ENCODE measurements at places on chromosomes 7 and 10. TPM values are rescaled to one million over a fixed set of nuclear protein-coding genes. Genes with fewer than 3 reads are reported as not detected.

The AGAP3 gene
- 25.2 TPM for polyA plus RNA-seq

- peak; percentile 40 for DNase-seq
- H3K4me1 ChIP-seq = no peaks in the 10 kb centered on the region
- no peak overlapping the region for H3K4me3 ChIP-seq
- H3K27me3 ChIP-seq = no peaks in the 10 kb centered on the region
- no peaks in the 10 kb centered on the region for H3K36me3 ChIP-seq
These were observed 309.7 kb downstream of the CSTF2T start for GRCh38 chr10:51389415-51390321.

The GIMAP8 gene
- 1.6 TPM for polyA plus RNA-seq

The CYP26C1 gene
- polyA plus RNA-seq = not detected

The PARG gene
- 4.5 TPM for polyA plus RNA-seq

All from liver (tissue), 10 donors.